MV-4-11 (cell line): ENCODE measurements at places on chromosomes 12 and 14.
A peak's percentile ranks its signal among the peaks of the same experiment; 100 is the strongest.

- no peak for DNase-seq
These were observed 18.5 kb downstream of the MAP3K12 start for GRCh38 chr12:53480491-53481442.

DNA sequence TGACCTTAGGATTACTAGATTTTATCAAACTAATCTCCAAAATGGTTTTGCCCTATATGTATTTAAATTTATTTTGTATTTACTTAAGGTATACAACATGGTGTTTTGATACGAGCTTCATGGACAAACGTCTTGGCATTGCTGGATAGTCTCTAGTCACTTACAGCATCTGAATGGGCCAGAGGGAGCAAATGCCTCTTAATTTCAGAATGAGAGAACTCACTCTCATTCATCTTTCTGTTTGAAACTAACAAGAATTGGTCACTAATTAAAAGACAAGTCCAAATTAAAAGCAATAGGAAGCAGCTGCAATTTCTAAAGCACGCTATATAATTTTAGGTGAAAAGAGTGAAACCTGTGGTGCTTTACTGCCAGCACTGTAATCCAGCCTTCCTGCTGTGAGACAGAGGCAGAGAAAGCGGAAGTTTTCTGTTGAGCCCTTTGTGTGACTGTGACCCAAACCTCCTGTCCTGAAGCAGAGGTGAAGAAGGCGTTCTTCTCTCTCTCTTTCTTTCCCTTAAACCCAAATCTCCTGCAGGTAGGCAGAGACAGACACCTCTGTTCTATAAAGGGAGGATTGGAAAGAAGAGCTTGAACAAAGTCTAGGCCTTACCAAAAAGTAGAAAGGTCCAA, 184.6 kb upstream of the NAV3 start:
- peak; percentile 11 for DNase-seq

DNA sequence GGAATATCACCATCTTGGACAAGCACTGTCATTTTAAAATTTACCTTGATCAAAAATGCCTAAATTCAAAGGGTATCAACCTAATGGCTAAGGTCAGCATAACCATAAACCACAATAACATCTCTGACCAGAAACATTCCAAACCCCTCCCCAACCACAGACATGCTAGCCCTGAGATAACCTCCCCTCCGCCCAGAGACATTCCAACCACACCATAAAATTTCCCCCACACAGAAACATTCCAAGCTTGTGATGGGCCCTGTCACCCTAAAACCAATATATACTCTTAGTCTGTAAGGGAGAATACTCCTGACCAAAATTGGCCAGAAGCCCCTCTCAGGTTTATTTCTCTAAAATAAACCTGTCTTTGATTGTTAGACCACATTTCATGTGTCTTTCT, 17.7 kb downstream of the EPYC start:
- no peak for DNase-seq

GRCh38 chr12:56836800-56837663, 73.9 kb downstream of the HSD17B6 start:
- DNase-seq: peak; percentile 6
